C1 segment of cervical spinal cord (tissue), 14 donors: ENCODE measurements at places on chromosomes 3 and 15.

DNA sequence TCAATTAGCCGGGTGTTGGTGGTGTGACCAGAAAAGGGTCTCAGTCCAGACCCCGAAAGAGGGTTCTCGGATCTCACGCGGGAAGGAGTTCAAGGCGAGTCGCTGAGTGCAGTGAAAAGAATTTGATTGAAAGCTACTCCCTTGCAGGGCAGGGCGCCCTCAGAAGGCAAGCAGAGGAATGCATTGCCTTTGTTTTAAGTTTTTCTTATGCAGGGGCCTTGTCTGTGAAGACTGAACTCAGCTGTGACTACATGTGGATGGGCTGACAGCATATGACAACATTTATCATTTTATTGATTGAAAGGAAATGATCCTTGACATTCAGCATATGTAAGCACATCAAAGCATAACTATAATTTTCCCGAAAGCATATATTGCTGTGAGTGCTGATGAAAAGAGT, 11.8 kb downstream of the CPN2 start:
- no peak for DNase-seq

GRCh38 chr3:31531992-31532586, 636 bp upstream of the STT3B start:
- peak; percentile 99 for DNase-seq

- no peak for DNase-seq
These were observed 75.8 kb upstream of the WDR72 start for GRCh38 chr15:53835309-53835708.

DNA sequence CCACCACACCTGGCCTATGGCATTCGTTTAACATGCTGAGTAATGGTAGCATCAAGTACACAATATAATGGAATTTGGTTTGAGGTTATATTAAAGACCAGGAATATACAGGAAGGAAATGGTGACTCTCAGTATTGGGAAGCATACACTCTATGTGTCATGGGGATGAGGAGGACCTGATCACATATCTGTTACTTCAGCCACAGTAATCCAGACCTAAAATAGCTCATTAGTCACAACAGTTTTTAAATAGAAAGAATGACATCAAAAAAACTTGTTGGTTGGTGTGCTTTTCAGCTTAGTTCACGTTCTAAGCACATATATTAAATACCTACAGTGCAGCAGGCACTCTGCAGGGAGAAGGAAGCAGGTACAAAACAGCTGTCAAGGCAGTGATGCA, 52.5 kb upstream of the ATP2C1 start:
- DNase-seq, result no peak

DNA sequence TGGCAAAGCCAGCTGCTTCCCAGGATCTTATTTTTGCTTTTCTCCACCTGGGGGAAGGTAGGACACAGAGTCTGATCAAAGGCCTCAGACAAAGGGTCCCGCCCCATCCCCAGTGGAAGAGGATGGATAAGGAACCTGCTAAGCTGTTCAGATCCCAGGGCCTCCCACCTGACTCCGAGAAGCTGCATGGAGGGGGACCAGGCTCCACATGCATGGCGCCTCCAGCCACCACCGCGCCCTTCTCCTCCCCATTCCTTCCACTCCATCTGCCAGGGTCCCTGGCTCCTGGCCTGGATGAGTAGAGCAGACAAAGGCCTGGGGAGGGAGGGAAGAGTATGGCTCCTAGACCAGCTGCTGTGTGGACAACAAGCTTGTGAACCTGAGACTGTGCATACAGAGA, 20.0 kb upstream of the CRABP1 start:
- no peak for DNase-seq

DNA sequence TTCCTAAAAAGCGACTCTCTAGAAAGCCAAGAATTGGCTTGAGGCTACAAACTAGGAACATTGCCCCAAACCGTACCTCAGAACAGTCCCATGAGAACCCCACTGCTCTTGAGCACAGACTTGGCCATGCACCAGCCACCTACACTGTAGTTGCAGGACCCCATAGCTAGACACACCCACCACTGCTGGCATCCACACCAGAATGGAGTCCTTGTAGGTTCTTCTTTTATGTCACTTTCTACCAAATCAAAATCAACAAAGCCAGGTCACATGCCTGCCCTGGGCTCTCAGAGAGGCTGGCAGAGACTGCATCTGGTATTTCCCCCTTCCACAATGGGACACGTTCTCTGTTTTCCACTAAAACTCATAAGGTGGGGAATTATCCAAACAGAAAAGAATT, 290.5 kb downstream of the SHOX2 start:
- DNase-seq, result no peak
